ENCODE measurements at places on chromosomes 6 and 20. TPM values are rescaled to one million over a fixed set of nuclear protein-coding genes. Genes with fewer than 3 reads are reported as not detected.

DNA sequence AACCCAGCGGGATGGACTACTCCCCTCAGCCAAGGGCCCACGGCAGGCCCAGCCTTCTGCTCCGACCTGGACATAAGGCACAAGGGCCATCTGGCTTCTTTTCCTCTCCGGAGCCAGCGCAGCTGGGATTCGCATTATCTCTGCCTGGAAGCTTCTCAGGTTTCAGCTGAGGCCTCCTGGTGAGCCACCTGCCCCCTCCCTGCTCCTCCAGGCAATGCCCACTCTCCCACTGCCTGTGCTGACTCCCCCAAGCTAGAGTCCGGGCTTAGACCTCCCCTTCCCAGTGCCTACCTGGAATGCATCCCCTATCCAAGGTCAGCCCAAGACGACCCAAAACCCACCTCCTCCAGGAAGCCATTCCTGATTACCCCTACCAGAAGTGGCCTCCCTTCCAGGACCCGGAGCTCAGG, 60.7 kb downstream of the EZR start:
- no peak overlapping the region for H3K27ac ChIP-seq
- DNase-seq = no peak
- H3K4me3 ChIP-seq = no peak overlapping the region
- H3K36me3 ChIP-seq = no peaks in the 10 kb centered on the region
- H3K27me3 ChIP-seq = no peaks in the 10 kb centered on the region
- no peaks in the 10 kb centered on the region for H3K4me1 ChIP-seq

DNA sequence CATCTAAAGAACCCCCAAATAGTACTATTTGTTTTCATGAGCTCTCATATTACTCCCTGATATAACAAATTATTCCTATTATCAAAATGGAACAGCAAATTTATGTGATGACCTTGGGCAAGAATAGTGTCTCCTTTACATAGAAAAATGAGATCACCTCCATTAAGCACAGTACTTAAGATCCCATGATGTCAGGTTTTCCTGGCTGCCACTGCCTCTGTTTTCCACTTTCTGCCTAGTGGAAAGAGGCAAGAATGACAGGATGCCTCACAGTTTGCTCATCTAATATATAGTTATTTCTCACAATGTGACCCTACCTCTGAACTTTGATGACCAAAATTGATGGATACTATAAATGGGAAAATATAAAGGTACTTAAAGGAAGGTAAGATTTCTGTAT, 260.1 kb upstream of the SGK1 start:
- H3K36me3 ChIP-seq = no peaks in the 10 kb centered on the region
- H3K4me1 ChIP-seq = no peaks in the 10 kb centered on the region
- H3K27me3 ChIP-seq = no peaks in the 10 kb centered on the region
- H3K4me3 ChIP-seq = no peak overlapping the region

- no peak for DNase-seq
- H3K27ac ChIP-seq = no peak overlapping the region
- H3K4me3 ChIP-seq = no peak overlapping the region
- no peaks in the 10 kb centered on the region for H3K27me3 ChIP-seq
- no peaks in the 10 kb centered on the region for H3K36me3 ChIP-seq
These were observed 104.7 kb downstream of the TMEM242 start for GRCh38 chr6:157218371-157219198.

DNA sequence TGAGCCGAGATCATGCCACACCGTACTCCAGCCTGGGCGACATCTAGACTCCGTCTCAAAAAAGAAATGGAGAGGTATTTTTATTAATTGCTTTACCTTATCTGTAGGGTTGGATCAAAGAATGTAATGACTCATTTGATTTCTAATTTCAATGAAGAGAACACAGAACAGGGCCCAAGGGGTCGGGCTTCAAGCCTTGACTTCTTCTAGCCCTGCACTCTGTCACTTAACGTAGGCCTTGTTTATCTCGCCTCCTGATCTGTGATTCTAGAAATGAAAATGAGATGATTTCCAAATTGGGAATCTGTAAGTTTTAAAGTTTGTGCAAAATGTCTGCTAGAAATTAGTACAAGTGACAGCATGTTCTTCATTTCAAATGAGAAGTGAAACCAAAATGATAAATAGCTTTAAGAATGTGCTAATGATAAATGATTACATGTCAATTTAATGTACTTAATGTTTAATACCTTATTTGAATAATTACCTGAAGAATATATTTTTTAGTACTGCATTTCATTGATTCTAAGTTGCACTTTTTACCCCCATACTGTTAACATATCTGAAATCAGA, 180.5 kb downstream of the SLC16A10 start:
- H3K27ac ChIP-seq = no peak overlapping the region
- H3K4me3 ChIP-seq = no peak overlapping the region
- no peaks in the 10 kb centered on the region for H3K27me3 ChIP-seq
- peaks cover 3% of the 10 kb centered on the region for H3K4me1 ChIP-seq
- peaks cover 4% of the 10 kb centered on the region for H3K36me3 ChIP-seq

GRCh38 chr6:83885984-83886383, 26.5 kb downstream of the CYB5R4 start:
- H3K27ac ChIP-seq = no peak overlapping the region
- H3K36me3 ChIP-seq = no peaks in the 10 kb centered on the region
- H3K4me1 ChIP-seq = peaks cover 9% of the 10 kb centered on the region

DNA sequence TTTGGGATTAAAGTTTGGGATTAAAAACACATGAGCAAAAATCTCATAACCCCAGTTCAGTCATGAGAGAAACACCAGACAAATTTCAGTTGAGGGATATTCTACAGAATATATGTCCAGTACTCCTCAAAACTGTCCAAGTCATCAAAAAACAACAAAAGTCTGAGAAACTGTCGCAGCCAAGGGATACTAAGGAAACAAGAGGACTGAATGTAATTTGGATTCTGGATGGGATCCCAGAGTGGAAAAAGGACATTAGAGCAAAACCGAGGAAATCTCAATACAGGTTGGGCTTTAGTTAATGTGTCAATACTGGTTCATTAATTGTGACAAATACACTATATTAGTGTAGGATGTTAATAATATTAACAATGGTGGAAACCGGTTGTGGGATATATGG, 219.3 kb downstream of the BCKDHB start:
- H3K4me1 ChIP-seq = no peaks in the 10 kb centered on the region
- no peak overlapping the region for H3K4me3 ChIP-seq
- DNase-seq = no peak
- H3K27ac ChIP-seq = no peak overlapping the region
- no peaks in the 10 kb centered on the region for H3K36me3 ChIP-seq

DNA sequence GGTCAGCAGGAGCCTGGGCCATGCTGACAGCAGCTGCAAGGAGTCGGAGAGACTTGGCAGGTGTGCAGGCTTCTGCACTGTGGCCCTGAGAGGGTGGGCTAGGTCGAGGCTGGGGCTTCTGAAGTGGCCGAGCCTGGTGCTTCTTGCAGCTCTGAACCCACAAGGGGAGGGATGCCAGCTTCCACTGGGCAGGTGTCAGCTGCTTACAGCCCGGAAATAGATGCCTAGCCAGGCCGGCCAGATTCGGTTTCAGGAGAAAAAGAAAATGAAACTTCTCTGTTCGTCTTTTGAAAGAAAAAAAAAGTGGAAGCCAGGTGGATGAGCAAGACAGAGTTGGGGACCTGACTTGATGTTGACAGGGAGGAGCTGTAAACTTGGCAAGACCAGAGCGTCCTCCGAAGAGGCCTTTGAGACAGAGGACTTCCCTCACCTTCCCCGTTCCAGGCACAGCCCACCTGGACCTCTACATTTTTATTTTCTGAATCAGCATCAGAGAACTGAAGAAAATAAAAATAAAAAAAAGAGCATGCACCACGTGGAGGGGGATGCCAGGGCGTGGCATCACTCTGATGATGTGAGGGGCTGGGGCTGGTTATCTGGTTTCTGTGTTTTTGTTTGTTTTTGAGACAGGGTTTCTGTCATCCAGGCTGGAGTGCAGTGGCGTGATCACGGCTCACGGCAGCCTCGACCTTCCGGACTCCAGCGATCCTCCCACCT, at the start of gene ZBP1:
TSS of gene ZBP1 (minus strand) at position 153 of the 717 bp plus-strand sequence. CDS start at position 22, 131 bp downstream.
- H3K4me1 ChIP-seq = no peaks in the 10 kb centered on the region
- no peaks in the 10 kb centered on the region for H3K36me3 ChIP-seq
- no peak for DNase-seq
- H3K27ac ChIP-seq = no peak within 1 kb of the TSS
- no peak within 1 kb of the TSS for H3K4me3 ChIP-seq

DNA sequence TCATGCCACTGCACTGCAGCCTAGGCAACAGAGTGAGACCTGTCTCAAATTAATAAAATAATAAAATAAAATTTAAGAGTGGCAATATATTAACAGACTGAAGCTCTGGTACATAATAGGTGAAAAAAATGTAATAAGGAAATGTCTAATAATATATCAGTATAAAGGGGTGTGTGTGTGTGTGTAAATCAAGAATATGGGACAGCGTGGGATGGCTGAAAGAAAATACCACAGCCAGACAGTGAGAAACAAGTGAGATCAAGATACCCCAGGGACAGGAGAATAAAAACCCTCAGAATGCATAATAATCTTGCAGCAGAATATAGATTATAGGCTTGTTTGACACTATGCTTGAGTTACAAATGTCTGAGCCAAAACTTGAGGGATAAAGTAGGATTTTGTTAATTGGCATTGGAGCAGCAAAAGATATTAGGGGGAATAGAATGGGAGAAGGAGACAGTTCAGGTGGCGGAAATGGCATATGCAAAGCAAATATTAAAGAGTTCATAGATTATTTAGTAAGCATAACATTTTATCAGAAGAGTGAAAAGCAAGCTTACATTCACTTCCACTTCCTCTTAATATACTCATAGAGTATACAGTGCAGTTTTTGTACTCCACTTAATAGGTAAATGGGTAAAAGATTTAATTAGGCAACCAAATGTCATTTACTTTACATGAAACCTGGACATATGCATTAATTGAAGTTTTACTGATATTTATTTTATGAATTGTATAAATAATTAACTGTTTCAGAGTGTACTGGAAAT, 398.5 kb upstream of the GJE1 start:
- DNase-seq = no peak
- H3K27ac ChIP-seq = no peak overlapping the region
- H3K36me3 ChIP-seq = no peaks in the 10 kb centered on the region
- H3K4me1 ChIP-seq = no peaks in the 10 kb centered on the region

DNA sequence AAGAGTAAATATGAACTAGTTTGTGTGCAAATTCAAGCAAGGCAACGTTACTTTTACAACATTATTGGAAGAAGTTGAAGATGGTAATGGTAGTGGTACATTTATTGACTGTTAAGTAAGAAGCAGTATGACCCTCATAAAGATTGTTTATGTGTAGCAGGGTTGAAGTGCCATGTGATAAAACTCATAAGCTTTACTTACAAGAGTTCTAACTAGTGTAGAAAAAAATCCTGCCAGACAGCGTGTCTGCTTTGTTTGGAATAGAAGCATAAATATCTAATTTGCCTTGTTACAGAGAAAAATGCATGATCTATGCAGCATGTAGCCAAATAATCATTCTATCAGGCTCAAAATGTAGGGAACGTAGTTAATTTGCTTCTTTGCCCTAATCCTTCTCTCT, 450.8 kb upstream of the SOX4 start:
- H3K4me3 ChIP-seq = no peak overlapping the region
- no peaks in the 10 kb centered on the region for H3K4me1 ChIP-seq
- no peak for DNase-seq
- no peaks in the 10 kb centered on the region for H3K27me3 ChIP-seq

GRCh38 chr20:50874111-50874757, 57.0 kb downstream of the ADNP start:
- H3K4me1 ChIP-seq = no peaks in the 10 kb centered on the region
- no peak for DNase-seq
- H3K27ac ChIP-seq = no peak overlapping the region
- H3K4me3 ChIP-seq = no peak overlapping the region
- H3K27me3 ChIP-seq = no peaks in the 10 kb centered on the region
- no peaks in the 10 kb centered on the region for H3K36me3 ChIP-seq

GRCh38 chr6:44435500-44435899, 48.0 kb downstream of the CDC5L start:
- no peaks in the 10 kb centered on the region for H3K27me3 ChIP-seq
- H3K27ac ChIP-seq = no peak overlapping the region
- H3K36me3 ChIP-seq = peaks cover 3% of the 10 kb centered on the region
- no peak overlapping the region for H3K4me3 ChIP-seq
- H3K4me1 ChIP-seq = no peaks in the 10 kb centered on the region

NMBR gene
- 0.08 TPM for polyA plus RNA-seq

SPAG4 gene
- polyA plus RNA-seq = 12.3 TPM

ACTR5 gene
- 8.8 TPM for polyA plus RNA-seq

LINC00237 gene
- polyA plus RNA-seq = not detected

SNX21 gene
- polyA plus RNA-seq = 14.8 TPM

GABRR1 gene
- not detected for polyA plus RNA-seq

ANKEF1 gene
- 0.58 TPM for polyA plus RNA-seq

Measured in endothelial cell of umbilical vein (primary cell).